Activated T-cell treated with anti-CD3 and anti-CD28 coated beads for 4 hours (primary cell): ENCODE measurements at places on chromosomes 1 and 21.

GRCh38 chr1:115331558-115332331, 6.3 kb downstream of the NGF start:
- no peak for DNase-seq

DNA sequence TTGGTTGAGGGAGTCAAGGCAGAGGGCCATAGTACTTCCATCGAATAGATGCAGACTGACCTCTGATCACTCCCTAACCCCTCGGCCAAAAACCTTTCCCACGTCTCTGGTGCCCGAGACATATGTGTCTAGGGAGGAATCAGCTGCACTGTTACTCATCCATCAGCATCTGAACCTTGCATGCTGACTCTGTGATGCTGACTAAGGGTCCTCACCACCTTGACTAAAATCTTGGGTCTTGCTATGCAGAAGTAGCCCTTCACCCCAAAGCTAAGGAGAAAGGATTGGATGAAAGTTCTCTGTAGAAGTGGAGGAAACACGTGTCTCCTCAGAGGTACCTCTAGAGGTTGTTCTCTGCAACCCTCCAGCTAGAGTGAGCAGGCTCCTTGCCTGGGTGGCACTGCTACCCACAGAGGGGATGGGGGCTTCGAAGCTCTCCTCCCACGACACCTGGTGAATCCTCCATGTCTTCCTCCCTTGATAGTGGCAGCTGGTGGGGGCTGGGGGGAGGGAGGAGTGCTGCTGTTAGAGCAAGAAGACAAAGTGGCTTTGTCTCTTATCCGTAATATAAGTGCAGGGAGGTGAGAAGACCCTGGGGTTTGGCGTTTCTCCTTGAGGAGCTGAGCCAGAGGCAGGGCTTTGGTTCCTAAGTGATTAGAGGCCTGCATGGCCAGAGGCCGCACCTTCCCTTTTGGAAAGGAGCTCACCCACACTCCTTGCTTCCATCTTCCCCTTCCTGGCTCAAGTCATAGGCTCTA, 45.1 kb downstream of the ATP2B4 start:
- no peak for DNase-seq

DNA sequence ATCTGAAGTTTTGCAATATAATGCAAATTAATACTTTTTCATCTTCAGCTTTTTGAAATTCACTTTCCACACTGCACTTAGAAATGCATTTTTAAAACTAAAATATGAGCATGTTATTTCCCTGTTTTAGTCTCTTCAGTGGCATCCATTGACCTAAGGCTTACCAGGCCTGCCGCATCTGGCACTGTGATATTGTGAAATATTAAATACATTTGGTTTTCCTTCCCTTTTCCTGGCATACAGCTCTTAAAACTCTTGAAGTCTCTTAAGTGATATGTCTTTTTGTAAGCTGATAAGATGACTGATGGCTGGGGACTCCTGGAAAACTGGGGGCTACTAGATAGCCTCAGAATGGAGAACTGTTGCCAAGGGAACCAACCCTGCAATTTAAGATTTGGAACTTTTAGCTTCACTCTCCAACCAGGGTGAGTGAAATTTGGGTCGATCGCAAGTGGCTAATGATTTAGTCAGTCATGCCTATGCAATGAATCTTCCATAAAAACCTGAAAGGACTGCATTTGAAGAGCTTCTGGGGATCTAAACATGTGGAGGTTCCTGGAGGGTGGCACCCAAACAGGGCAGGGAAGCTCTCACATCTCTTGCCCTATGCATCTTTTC, 75.5 kb upstream of the PDC start:
- no peak for DNase-seq

- no peak for DNase-seq
Measured at GRCh38 chr1:153610811-153611301, 2.1 kb downstream of the S100A16 start.
